ENCODE measurements at places on chromosomes 6 and 20. TPM values are rescaled to one million over a fixed set of nuclear protein-coding genes. Genes with fewer than 3 reads are reported as not detected.

Gene EEF1A2
- not detected for total RNA-seq

Gene TAAR5
- not detected for total RNA-seq

DNA sequence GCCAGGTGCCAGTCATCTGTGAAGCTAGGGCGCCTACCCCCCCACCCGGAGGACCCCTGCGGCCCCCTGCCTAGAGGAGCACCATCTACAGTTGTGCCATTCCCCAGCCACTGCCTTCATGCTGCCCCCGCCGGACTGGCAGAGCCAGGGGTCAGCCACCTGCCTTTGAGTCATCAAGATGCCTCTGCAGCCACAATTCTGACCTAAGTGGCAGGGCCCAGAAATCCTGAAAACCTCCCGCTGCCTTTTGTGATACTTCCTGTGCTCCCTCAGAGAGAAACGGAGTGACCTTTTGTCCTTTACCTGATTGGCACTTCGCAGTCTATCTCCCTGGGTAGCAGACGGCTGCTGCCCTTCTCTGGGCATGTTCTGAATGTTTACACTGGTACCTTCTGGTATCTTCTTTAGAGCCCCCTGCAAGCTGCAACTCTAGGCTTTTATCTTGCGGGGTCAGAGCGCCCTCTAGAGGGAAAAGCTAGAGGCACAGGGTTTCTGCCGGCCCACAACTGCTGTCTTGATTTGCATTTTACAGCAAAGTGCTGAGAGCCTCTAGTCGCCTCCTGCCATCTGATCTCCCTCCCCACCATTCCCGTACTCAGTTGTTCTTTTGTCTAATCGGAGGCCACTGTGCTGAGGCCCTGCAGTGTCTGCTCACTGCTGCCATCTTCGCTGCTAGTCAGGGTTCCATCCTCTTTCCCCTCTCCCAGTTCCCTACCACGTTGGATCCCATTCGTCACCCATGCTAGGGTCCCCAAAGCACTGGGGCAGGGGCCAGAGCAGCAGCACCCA, 26.9 kb downstream of the SPATA2 start:
- peak; percentile 91 for DNase-seq

- DNase-seq = no peak
These were observed 30.6 kb downstream of the ELMO2 start for GRCh38 chr20:46375771-46376170.

DNA sequence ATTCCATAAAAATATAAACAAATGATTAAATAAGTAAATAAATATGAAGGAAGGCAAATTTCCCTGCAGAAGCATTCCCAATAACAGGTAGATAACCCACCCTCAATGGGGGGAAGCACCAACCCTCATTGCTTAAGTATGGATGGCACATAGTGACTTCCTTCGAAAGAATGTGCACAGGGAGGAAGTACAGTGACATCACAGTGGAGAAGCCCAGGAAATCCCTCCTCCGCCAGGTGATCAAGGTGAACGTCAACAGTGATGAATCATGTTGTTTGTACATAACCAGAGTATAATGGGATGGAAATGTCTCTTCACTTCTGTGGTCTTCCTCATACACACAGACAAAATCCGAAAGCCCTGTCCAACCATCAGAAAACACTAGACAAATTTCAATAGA, 267.9 kb downstream of the THBS2 start:
- no peak for DNase-seq

DNA sequence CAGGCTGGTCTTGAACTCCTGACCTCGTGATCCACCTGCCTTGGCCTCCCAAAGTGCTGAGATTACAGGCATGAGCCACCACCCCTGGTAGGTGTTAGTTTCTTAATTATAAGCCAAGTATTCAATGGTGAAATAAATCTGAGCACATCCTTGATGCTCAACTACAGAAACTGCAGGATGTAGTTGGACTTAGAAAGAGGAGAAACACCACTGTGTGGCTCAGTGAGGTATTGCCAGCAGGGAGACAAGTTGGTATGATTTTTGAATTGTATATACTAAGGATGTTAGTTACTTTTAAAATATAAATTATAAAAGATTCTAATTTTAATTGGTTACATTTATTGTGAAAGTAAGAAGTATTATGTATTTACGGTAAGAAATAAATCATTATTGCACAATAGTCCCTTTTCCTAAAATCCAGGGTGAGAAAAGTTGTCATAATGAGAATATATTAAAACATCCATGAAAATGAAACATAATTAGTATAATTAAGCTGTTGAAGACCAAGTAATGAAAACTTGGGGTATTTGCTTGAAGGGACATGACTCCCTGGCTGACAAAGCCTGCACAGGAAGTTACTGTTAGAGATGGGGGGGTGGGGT, 17.6 kb downstream of the SLC18B1 start:
- no peak for DNase-seq

- no peak for DNase-seq
These were observed 28.1 kb downstream of the SLC52A3 start for GRCh38 chr20:740162-740561.

GRCh38 chr6:108446629-108447150, 114.0 kb upstream of the FOXO3 start:
- DNase-seq = no peak

Measured in osteoblast (primary cell).